HFFc6 (cell line): ENCODE measurements at places on chromosomes 2 and 18. TPM values are rescaled to one million over a fixed set of nuclear protein-coding genes. Genes with fewer than 3 reads are reported as not detected.

DNA sequence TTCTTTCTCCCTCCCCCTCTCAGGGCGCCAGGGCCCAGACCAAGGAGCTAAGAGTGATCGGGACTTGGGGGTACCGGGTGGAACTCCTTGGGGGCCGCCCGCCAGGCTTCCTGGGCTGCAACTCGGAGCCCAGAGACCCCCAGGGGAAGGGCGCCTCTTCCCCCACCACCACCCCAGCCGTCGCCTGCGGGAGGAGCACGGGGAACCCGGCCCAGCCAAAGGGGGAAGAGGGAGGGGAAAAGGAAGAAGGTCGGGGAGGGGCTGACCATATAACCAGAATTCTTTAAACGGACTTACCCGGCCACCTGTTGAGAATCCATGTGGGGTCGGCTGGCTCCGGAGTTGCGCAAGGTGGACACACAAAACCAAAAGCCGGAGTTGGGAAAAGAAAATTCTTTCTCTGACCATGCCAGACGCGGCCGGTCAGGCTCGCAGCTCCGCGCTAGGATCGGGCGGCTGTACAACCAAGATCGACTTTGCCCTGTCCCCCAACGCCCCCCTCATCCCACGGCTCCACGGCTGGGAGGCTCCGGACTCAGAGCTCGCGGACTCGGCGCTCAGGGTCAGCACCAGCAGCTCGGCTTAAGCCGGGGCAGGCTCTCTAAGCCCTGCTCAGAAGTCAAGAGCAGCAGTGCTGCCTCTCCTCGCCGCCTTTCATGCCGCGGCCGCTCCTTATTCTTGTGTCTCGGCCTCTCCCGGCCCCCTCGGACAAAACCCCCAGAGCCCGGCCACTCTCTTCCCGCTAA is 6.3 kb upstream of the SIX3 start:
- H3K36me3 ChIP-seq: no peaks in the 10 kb centered on the region
- H3K27me3 ChIP-seq: peaks cover 82% of the 10 kb centered on the region
- no peaks in the 10 kb centered on the region for H3K4me1 ChIP-seq
- peak overlapping the region; percentile 39; the same call in 1 of the 2 replicates for H3K4me3 ChIP-seq

DNA sequence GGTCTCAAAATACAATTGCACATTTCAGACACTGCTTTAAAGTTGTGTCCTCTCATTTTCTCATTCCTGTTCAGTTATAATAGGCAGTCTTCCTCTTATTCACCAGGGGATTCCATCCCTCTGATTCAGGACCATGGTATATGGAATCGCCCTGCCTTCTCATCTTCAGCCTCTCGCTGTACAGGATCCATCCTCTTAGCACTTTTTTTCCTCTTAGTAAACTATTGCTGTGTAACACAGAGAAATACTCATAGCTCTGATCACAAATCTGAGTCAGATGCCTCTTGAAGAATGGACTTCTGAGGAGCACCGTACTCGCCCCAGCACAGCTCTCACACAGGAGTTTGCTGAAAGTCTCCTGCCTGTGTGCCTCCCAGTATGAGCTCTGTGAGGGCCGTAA is 11.3 kb downstream of the RMP24 start:
- H3K36me3 ChIP-seq: peaks cover 49% of the 10 kb centered on the region
- H3K4me1 ChIP-seq: peaks cover 51% of the 10 kb centered on the region
- H3K27ac ChIP-seq: peak overlapping the region; percentile 97
- peak overlapping the region; percentile 69 for H3K4me3 ChIP-seq
- no peaks in the 10 kb centered on the region for H3K27me3 ChIP-seq
- peak; percentile 89 for DNase-seq

GRCh38 chr2:134399096-134399495 is 145.2 kb downstream of the MGAT5 start:
- H3K4me1 ChIP-seq: peaks cover 92% of the 10 kb centered on the region
- H3K27ac ChIP-seq: peak overlapping the region; percentile 97
- peaks cover 1% of the 10 kb centered on the region for H3K27me3 ChIP-seq
- H3K36me3 ChIP-seq: peaks cover 31% of the 10 kb centered on the region
- no peak for DNase-seq

DNA sequence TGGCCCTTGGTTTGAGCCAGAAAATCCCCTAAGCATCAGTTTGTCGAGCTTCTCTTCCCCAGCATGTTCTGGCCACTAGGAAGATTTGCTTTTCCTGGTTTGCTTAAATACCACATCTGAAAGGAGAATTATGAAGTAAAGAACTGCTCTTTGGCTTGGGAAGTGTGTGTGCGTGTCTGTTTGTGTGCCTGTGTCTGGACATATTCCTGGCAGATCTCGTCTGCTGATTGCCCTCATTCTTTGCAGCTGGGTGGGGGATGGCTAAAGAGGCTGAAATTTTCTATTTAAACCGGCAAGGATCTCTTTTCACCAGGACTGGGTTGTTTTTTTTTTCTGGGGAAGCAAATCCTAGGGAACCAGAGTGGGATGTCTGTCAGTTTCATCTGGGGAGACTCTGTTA is 57.3 kb upstream of the MBOAT2 start:
- no peaks in the 10 kb centered on the region; the same call in 1 of the 2 replicates for H3K27me3 ChIP-seq
- peaks cover 4% of the 10 kb centered on the region for H3K36me3 ChIP-seq
- H3K4me1 ChIP-seq: peaks cover 35% of the 10 kb centered on the region

- H3K27ac ChIP-seq: no peak overlapping the region
- H3K27me3 ChIP-seq: peaks cover 4% of the 10 kb centered on the region
- H3K4me3 ChIP-seq: no peak overlapping the region
- H3K36me3 ChIP-seq: no peaks in the 10 kb centered on the region
Measured at GRCh38 chr2:239791526-239792404, 233.4 kb downstream of the NDUFA10 start.

- DNase-seq: no peak
- no peak overlapping the region for H3K27ac ChIP-seq
- H3K36me3 ChIP-seq: no peaks in the 10 kb centered on the region
- peaks cover 26% of the 10 kb centered on the region for H3K27me3 ChIP-seq
- no peak overlapping the region for H3K4me3 ChIP-seq
Measured at GRCh38 chr18:12233378-12233777, 20.8 kb upstream of the CIDEA start.

GRCh38 chr18:38751211-38751610 is 1185.6 kb upstream of the CELF4 start:
- H3K4me1 ChIP-seq: no peaks in the 10 kb centered on the region
- no peak for DNase-seq
- no peaks in the 10 kb centered on the region; the same call in 1 of the 2 replicates for H3K36me3 ChIP-seq
- peaks cover 2% of the 10 kb centered on the region for H3K27me3 ChIP-seq
- no peak overlapping the region for H3K27ac ChIP-seq
- no peak overlapping the region for H3K4me3 ChIP-seq

GRCh38 chr18:36352384-36352783 is 54.9 kb downstream of the FHOD3 start:
- peak overlapping the region; percentile 58 for H3K4me3 ChIP-seq
- H3K27ac ChIP-seq: peak overlapping the region; percentile 70
- H3K27me3 ChIP-seq: no peaks in the 10 kb centered on the region; the same call in none of the 2 replicates
- H3K36me3 ChIP-seq: peaks cover 5% of the 10 kb centered on the region; the same call in 1 of the 2 replicates
- peak; percentile 91 for DNase-seq

GRCh38 chr18:31876707-31877106 is 66.2 kb downstream of the TRAPPC8 start:
- no peaks in the 10 kb centered on the region for H3K27me3 ChIP-seq
- H3K27ac ChIP-seq: no peak overlapping the region
- H3K36me3 ChIP-seq: peaks cover 43% of the 10 kb centered on the region

- DNase-seq: peak; percentile 60
- no peaks in the 10 kb centered on the region for H3K27me3 ChIP-seq
- H3K4me3 ChIP-seq: peak overlapping the region; percentile 48
- peaks cover 41% of the 10 kb centered on the region for H3K4me1 ChIP-seq
- peak overlapping the region; percentile 85 for H3K27ac ChIP-seq
Measured at GRCh38 chr18:35029103-35029502, 12.1 kb upstream of the MAPRE2 start.

DNA sequence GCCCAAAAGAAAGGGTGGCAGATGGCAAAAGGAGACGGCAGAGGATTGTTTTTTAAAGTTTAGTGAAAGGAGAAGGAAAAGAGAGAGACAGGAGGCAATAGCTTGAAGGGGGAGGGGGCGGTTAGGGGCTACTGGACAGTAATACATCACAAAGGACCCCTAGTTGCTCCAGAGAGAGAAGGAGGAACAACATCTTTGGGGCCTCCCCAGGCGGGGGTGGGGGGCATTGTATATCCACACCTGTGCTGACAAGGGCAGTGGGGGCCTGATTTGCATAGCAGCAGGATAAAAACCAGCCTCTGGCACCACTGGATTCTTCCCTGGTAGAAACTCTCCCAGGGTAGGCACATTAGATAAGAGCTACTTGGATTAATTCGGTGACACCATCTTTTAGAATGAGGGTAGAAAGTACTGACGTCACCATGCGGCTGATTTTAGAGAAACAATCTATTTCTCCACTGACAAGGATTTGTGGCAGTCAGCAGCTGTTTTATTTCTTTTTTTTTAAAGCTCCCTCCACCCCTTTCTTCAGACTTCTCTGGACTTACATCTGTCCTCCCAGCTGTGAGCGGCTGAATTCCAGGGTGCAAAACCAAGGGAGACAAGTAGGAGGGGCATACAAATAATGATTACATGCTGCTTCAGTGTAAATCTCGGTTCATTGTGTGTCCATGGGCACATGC is 199.8 kb upstream of the NRP2 start:
- H3K4me1 ChIP-seq: peaks cover 7% of the 10 kb centered on the region
- DNase-seq: no peak
- H3K27me3 ChIP-seq: no peaks in the 10 kb centered on the region; the same call in 1 of the 2 replicates
- H3K27ac ChIP-seq: no peak overlapping the region

GRCh38 chr18:78809845-78810244 is 169.8 kb upstream of the SALL3 start:
- H3K27ac ChIP-seq: no peak overlapping the region
- DNase-seq: no peak
- no peaks in the 10 kb centered on the region; the same call in 1 of the 2 replicates for H3K27me3 ChIP-seq
- H3K36me3 ChIP-seq: peaks cover 12% of the 10 kb centered on the region
- H3K4me3 ChIP-seq: no peak overlapping the region

GRCh38 chr2:170155723-170156253 is 22.2 kb upstream of the MYO3B start:
- H3K27me3 ChIP-seq: no peaks in the 10 kb centered on the region; the same call in 1 of the 2 replicates
- H3K4me3 ChIP-seq: peak overlapping the region; percentile 70
- H3K27ac ChIP-seq: no peak overlapping the region; the same call in 1 of the 2 replicates
- H3K36me3 ChIP-seq: no peaks in the 10 kb centered on the region
- no peak for DNase-seq
- H3K4me1 ChIP-seq: peaks cover 28% of the 10 kb centered on the region

GRCh38 chr2:239143858-239144712 is 256.7 kb downstream of the HDAC4 start:
- H3K27ac ChIP-seq: no peak overlapping the region
- H3K4me1 ChIP-seq: no peaks in the 10 kb centered on the region
- H3K27me3 ChIP-seq: no peaks in the 10 kb centered on the region; the same call in 1 of the 2 replicates
- peak; percentile 25 for DNase-seq
- H3K36me3 ChIP-seq: peaks cover 3% of the 10 kb centered on the region; the same call in 1 of the 2 replicates

- peaks cover 13% of the 10 kb centered on the region for H3K27me3 ChIP-seq
- no peak overlapping the region for H3K27ac ChIP-seq
- no peak overlapping the region for H3K4me3 ChIP-seq
Measured at GRCh38 chr18:63439334-63439733, 17.1 kb upstream of the VPS4B start.

DNA sequence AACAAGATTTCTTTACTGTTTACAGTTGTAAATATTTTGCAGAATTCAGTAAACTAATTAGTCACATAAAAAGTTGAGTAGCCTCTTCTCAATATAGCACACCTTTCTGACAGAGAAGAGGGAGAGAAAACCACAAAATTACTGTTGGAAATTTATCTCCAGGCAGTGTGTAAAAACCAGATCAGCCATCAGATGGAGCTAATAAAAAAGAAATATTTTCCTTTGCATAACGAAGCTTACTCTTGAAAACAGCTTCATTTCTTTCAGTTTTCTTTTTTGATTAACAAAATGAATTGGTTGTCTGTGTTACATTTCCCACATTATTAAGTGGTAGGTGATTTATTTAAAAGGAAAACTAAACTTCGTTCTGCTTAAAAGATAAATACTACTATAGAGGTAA is 259.3 kb upstream of the KCNJ3 start:
- H3K4me3 ChIP-seq: no peak overlapping the region
- DNase-seq: no peak
- H3K4me1 ChIP-seq: no peaks in the 10 kb centered on the region
- H3K27ac ChIP-seq: no peak overlapping the region
- H3K27me3 ChIP-seq: no peaks in the 10 kb centered on the region
- no peaks in the 10 kb centered on the region for H3K36me3 ChIP-seq

DNA sequence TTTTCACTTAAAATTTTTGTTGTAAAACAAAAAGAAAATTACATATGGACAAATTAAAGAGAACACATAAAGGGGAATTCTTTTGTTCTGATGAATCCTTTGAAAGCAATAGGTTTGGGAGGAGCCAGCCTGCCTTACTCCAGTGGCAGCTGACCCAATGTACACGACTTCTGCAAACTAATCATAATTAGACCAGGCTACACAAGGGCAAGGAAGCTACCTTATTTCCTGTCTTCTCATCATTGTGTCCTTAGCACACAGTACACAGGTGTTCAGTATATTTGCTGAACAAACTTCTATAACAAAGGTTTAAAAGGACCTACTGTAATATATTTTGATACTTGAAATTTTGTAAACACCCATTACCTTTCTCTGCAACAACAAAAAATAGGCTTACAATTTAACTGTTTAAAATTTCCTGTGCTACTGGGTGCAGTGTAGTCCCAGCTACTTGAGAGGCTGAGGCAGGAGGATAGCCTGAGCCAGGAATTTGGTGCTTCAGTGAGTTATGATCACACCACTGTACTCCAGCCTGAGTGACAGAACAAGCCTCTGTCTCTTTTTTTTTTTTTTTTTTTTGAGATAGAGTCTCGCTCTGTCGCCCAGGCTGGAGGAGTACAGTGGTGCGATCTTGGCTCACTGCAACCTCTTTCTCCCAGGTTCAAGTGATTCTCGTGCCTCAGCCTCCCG is 18.9 kb downstream of the KCNG3 start:
- H3K27me3 ChIP-seq: peaks cover 5% of the 10 kb centered on the region
- no peak overlapping the region for H3K27ac ChIP-seq
- H3K4me1 ChIP-seq: no peaks in the 10 kb centered on the region
- no peaks in the 10 kb centered on the region for H3K36me3 ChIP-seq
- no peak for DNase-seq

Gene TSGA10
- 0.96 to 1.8 TPM (median 1.1 TPM) in 3 replicates for total RNA-seq

Gene CIDEA
- not detected in 3 replicates for total RNA-seq

Gene IDH1
- 45.6 to 59.5 TPM (median 48.3 TPM) in 3 replicates for total RNA-seq

Gene ADNP2
- total RNA-seq: 9.4 to 14.1 TPM (median 10.9 TPM) in 3 replicates

Gene RNU2-63P
- total RNA-seq: 16.9 to 19.4 TPM (median 18.8 TPM) in 3 replicates

Gene XDH
- total RNA-seq: 0.88 and 2.2 TPM in 2 replicates

Gene LRRC30
- total RNA-seq: not detected in 3 replicates

Gene ALKAL2
- not detected in 3 replicates for total RNA-seq

Gene GYPC
- total RNA-seq: 20.0 to 29.6 TPM (median 25.4 TPM) in 3 replicates

Gene TMEM87B
- 39.7 to 40.1 TPM (median 40.0 TPM) in 3 replicates for total RNA-seq
